Stimulated activated CD4-positive, alpha-beta T cell treated with anti-CD3 and anti-CD28 coated beads, Interleukin-1b, Interleukin-23, amount 100 ng/mL, for 1 hour (primary cell): ENCODE measurements at places on chromosomes 2 and 18.

DNA sequence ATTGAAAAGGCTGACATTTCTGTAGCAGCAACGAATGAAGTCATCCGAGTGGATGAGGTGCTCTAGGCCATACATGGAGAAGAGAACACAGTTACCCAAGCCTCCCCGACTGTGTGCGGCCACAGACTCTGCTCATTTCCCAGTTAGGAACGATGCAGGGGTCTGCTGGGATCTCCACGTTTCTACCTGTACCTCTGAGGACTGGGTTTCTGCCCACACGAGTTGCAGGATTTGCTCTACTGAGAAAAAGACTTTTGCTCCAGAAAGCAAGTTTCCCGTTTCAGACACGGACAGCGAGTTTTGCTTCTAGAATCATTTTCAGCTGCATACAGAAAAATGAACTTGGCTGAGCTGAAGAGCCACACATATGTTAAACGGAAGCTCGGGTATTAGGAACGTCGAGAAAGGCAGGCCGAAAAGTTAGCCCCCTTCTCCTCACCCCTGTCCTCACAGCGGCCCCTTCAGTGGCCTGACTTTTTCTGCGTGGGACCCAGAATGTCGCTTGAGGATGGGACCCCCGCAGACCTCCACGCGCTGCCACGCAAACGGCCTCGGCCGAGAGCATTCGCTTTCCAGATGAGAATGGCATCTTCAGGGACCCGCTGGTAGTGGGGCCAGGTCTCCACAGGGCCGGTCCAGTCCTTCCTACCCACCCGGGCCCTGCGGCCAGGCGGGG is 582 bp upstream of the RAB31 start:
- DNase-seq, result no peak

GRCh38 chr2:196441527-196441926 is 198.0 kb upstream of the CCDC150 start:
- DNase-seq, result no peak

GRCh38 chr2:58180635-58181034 is 60.5 kb downstream of the FANCL start:
- no peak for DNase-seq

DNA sequence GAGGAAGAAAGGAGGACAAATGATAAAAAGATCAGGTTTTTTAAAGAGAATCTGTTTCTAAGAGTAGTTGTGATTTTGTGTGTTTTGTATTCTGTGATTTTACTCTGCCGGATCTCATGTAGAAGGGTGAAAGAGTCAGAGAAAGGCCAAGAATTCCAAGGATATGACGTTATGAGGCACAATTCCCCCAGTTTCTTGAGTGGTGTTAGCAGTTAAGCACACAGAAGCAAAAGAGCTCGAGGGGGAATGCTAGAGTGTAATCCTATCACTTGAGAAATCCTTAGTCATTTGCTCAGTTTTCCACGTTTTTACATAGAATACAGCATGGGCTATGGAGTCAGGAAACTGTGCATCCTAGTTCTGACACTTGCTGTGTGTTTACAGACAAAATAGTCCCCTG is 34.8 kb downstream of the METTL4 start:
- no peak for DNase-seq

- no peak for DNase-seq
Measured at GRCh38 chr2:112824694-112825085, 11.9 kb downstream of the IL1B start.
